Caco-2 (cell line): ENCODE measurements at places on chromosomes 3 and 15. TPM values are rescaled to one million over a fixed set of nuclear protein-coding genes. Genes with fewer than 3 reads are reported as not detected.
A peak's percentile ranks its signal among the peaks of the same experiment; 100 is the strongest.

Gene CTDSPL
- 56.5 and 60.9 TPM in 2 replicates for total RNA-seq

Gene SQOR
- 5.0 and 7.5 TPM in 2 replicates for total RNA-seq

Gene CTSH
- 171 and 183 TPM in 2 replicates for total RNA-seq

Gene ANKUB1
- not detected in 2 replicates for total RNA-seq

- H3K27ac ChIP-seq: no peak overlapping the region
- H3K4me1 ChIP-seq: no peaks in the 10 kb centered on the region
- H3K4me3 ChIP-seq: no peak overlapping the region
- 0 out of 2 replicates have a peak, but pooled peaks cover 1% of the 10 kb centered on the region for H3K27me3 ChIP-seq
- no peak for DNase-seq
Observed at GRCh38 chr3:124227150-124227630, 235.3 kb upstream of the ROPN1 start.

- no peak overlapping the region for H3K27ac ChIP-seq
- H3K4me1 ChIP-seq: 0 out of 2 replicates have a peak, but pooled peaks cover 4% of the 10 kb centered on the region
Observed at GRCh38 chr3:15268033-15268631, 62.1 kb downstream of the CAPN7 start.

DNA sequence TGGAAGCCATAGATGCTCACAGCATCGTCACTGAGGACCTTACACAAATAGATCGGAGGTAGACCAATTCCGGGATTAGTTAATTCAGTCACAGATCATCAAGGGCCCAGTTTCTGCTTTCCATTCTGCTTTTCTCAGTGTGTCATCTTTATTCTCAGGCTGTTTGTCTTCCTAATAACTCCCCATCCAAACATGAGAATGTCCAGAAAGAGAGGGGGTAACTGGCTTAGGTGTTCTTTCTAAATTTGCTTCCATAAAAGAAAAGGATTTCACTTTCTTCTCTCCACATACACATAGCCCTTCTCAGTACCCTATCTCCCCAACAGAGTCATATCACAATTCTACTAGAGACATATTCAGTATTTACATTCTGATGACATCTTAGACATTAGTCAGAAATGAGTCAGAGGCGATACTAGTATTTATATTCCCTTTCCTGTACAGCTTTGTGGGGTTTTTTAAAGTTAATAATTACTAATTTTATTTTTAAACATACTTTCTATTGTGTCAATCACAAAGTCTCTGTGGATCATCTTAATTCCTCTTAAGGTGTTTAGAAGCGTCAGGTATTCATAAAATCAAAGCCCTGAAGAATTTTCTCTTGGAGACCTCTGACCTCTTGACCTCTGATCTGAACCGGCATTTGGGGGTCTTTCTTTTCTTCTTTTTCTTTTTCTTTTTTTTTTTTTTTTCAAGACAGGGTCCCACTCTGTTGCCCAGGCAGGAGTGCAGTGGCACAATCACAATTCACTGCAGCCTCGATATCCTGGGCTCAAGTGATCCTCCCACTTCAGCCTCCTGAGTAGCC is 24.3 kb upstream of the IL12A start:
- H3K4me3 ChIP-seq: no peak overlapping the region
- peak overlapping the region; percentile 76 for H3K27ac ChIP-seq
- peaks cover 7% of the 10 kb centered on the region; the same call in 1 of the 2 replicates for H3K4me1 ChIP-seq
- no peak for DNase-seq
- no peaks in the 10 kb centered on the region for H3K27me3 ChIP-seq

DNA sequence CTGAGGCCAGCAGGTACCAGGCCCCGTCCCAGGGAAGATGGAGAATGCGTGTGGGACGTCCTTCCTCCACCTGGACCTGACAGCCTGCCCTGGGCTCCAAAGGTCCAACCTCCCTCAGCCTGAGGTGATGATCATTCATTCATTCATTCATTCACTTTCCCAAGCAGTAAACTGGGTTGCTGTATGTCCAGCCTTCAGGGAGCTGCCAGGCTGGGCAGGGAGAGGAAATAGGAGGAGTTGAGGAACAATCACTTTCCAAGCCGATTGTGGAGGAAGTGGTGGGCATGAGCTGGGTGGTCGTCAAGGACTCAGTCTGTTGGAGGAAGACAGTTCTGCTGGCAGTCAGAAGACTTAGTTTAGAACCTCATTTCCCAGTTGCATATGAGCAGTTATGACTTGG is 10.2 kb upstream of the CCDC33 start:
- H3K27ac ChIP-seq: no peak overlapping the region
- H3K27me3 ChIP-seq: no peaks in the 10 kb centered on the region
- DNase-seq: no peak
- no peaks in the 10 kb centered on the region for H3K4me1 ChIP-seq
- no peaks in the 10 kb centered on the region for H3K36me3 ChIP-seq

DNA sequence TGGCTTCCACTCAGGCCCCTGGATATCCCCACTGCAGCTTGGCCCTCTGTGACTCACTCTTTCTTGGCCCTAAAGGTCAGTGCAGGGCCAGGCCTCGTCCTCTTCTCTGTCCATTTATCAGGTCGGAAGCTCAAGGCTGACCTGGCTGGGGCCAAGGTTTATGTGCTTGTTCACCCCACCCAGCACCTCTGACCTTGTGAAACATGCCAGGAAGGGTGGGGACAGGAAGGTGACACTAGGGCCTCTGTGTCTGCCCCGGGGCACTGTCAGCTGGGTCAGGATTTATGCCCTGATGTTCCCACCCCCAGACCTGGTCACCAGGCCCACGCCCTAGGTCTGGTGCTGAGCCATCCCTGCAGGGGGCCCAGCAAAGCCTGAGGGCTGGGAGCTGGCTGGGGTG is 103.8 kb downstream of the FBLN2 start:
- H3K4me3 ChIP-seq: no peak overlapping the region
- H3K27me3 ChIP-seq: no peaks in the 10 kb centered on the region
- DNase-seq: peak; percentile 47
- no peaks in the 10 kb centered on the region; the same call in 1 of the 2 replicates for H3K36me3 ChIP-seq
- H3K4me1 ChIP-seq: peaks cover 16% of the 10 kb centered on the region

DNA sequence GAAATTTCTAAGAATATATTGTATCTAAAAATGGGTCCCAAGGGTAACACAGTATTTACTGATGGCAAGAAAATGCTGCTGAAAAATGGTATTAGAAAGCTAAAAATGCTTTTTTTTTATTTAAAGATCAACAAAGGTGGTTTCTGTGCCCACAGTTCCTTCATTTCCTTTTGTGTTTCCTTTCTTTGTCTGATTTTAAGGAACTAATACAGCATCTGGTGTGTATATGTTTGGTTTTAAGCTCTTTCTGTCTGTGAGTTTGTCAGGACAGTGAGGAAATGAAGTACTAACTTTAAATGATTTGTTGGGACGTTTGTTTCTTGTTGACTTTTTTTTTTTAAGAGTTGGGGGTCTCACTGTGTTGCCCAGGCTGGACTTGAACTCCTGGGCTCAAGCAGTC is 38.2 kb downstream of the RASA2 start:
- H3K27ac ChIP-seq: no peak overlapping the region
- DNase-seq: no peak

DNA sequence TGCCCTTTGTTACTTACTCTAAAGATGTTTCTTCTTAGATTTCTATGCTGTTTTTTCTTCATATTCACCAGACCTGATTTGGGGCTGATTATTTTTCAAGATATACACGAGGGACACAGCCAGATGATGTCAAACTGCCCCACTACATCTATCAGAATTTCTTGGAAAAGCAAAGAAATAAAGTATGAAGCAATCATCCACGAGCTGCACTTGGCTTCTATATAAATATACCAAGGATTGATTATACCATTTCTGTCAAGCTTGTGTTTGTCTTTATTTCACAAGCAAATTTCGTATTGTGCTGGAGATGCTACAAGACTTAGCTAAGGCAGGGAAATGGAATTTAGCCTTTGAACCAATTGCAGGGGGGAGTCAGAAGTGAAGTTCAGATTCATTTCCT is 715.1 kb upstream of the NR2F2 start:
- H3K27ac ChIP-seq: no peak overlapping the region
- H3K36me3 ChIP-seq: no peaks in the 10 kb centered on the region
- H3K4me1 ChIP-seq: no peaks in the 10 kb centered on the region
- H3K27me3 ChIP-seq: no peaks in the 10 kb centered on the region

DNA sequence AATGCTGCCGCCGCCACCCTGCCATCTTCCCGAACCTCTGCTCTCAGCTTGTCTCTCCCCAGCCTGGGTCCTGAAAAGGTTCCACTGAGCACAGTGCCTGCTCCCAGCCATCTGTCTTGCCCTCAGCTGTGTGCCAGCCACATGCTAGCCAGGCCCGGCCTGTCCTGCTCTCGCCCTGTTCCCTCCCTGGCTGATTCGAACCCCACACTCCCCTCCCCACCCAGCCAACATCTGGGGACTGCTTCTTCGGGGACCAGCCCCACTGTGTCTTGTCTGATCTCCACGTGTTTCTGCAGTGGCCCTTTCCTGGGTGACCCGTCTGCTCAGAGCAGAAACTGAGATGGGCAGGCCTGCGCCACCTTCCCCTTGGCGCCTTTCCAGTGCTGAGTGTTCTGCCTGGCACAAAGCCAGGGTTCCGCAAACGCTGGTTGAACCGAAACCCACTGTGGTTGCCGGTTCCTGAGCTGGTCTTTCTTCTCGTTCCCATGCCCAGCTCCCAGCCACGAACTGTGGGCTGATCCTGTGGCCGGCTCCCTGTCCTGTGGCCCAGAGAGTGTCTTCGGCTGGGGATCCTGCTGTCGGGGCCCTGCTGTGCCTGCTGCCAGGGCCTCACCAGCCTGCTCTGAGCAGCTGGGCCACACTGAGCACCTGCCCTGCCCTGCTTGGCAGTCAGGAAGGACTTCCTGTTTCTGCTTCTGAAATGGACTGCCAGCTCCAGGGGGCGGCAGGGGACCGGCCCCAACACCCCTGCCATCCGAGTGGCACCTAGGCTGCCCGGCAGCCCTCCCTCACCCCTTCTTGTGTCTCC is 62.7 kb upstream of the KLF13 start:
- DNase-seq: no peak
- H3K4me1 ChIP-seq: peaks cover 12% of the 10 kb centered on the region
- H3K27me3 ChIP-seq: no peaks in the 10 kb centered on the region
- H3K4me3 ChIP-seq: no peak overlapping the region
- no peaks in the 10 kb centered on the region for H3K36me3 ChIP-seq

DNA sequence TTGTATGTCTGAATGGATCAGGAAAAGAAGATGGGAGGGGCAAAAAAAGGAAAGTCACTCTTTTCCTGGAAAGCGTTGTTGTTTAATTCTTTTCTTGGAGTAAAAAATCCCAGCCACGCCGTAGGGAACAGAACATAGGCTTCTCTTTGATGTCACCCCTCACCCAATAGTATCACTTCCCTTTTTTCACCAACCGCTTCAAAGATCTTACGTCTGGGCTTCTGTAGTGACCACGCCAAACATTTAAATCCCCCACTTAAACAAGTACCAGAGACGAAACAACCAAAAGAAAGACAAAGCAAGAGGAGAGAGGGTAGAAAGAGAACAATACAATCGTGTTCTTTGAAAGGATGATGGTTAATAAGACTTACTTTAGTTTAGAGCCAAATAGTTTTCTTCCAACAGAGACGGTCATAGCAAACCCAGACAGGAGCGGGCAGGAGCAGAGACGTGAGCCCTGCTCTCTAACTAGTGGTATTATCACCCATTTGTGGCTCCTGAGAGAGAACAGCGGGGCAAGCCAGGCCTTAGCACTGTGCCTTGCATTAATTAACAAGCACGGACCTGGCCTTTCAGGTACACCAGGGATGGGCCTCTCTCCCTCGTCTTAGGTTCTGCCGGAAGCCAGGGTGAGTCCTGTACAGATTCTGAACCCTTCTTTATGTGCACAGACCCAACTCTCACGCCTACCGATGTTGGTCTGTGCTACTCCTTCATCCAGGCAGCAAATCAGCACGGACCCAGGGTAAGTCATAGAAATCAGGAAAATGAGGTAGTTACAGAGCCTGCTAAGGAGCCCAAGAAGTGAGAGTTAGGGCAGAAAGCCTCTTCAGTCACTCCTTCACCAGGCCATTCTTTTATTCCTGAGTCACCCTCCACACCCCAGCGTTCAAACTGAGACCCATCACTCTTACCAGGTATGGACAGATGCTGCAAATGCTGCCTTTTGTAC is 28.2 kb upstream of the BCL6 start:
- DNase-seq: no peak
- H3K4me1 ChIP-seq: no peaks in the 10 kb centered on the region
- no peaks in the 10 kb centered on the region for H3K36me3 ChIP-seq
- no peak overlapping the region for H3K27ac ChIP-seq
- no peaks in the 10 kb centered on the region for H3K27me3 ChIP-seq

GRCh38 chr3:90145094-90145860 is 1037.9 kb downstream of the EPHA3 start:
- no peak overlapping the region for H3K27ac ChIP-seq
- no peak overlapping the region for H3K4me3 ChIP-seq
- no peaks in the 10 kb centered on the region for H3K36me3 ChIP-seq
- H3K4me1 ChIP-seq: no peaks in the 10 kb centered on the region
- no peak for DNase-seq

DNA sequence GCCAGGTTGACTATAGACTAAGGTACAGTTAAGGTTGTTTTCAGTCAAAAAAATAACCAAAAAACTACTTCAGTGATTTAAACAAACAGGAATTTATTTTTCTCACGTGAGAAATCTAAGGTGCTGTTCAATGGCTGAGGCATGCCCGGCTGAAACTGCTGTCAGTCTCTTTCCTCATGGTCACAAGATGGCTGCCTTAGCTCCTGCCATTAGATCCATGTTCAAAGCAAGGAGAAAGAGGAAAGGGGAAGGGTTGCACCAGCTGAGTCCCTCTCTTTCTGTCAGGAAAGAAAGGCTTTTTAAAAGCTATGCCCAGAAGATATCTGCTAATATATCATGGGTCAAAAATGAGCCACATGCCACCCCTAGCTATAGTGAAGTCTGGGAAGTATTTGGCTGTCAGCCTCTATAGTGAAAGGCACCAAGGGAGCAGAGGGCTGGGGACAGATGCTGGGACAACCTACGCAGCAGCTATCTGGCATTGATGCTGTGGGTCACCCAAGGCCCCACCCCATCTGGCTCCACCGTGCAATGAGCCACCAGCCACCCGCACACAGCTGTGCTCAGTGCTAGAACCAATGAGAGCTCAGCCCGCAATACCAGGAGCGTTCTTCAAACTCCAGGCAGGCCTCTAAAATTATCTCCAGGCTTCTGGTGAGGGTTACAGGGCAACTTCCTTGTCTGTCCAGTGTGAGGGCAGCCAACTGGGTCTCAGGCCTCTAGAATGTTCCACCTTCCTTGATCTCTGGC is 64.7 kb upstream of the GATA2 start:
- no peak for DNase-seq
- H3K36me3 ChIP-seq: no peaks in the 10 kb centered on the region; the same call in 1 of the 2 replicates
- H3K4me3 ChIP-seq: no peak overlapping the region
- H3K27me3 ChIP-seq: no peaks in the 10 kb centered on the region; the same call in 1 of the 2 replicates
- no peaks in the 10 kb centered on the region for H3K4me1 ChIP-seq
- no peak overlapping the region for H3K27ac ChIP-seq
